ENCODE measurements at places on chromosomes 11 and 22. TPM values are rescaled to one million over a fixed set of nuclear protein-coding genes. Genes with fewer than 3 reads are reported as not detected.

GRCh38 chr11:74069146-74070046 is 60.5 kb upstream of the UCP3 start:
- DNase-seq, result no peak

DNA sequence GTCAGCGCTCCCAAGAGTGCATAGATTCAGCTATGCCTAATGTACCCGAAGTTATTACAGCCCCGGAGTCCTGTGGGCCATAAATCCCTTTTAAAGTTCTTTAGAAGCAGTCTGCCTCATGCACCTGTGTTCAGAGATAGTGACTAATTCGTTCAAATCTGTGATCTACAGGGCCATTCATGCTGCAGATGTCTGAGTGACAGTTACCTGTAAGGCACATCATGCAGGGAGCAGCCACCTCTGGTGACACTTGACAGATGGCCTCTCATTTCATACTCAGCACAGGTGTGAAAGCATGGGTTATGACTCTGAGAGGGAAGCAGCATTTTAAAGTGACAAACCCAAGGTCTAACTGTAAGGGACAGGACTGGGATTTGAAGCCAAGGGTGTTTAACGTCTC is 2.4 kb upstream of the E2F8 start:
- no peak for DNase-seq

GRCh38 chr22:50452649-50453048 is 22.2 kb downstream of the SBF1 start:
- DNase-seq, result no peak

GRCh38 chr11:123562158-123562557 is 92.3 kb downstream of the SCN3B start:
- no peak for DNase-seq

Gene RFPL3
- not detected for total RNA-seq

DNA sequence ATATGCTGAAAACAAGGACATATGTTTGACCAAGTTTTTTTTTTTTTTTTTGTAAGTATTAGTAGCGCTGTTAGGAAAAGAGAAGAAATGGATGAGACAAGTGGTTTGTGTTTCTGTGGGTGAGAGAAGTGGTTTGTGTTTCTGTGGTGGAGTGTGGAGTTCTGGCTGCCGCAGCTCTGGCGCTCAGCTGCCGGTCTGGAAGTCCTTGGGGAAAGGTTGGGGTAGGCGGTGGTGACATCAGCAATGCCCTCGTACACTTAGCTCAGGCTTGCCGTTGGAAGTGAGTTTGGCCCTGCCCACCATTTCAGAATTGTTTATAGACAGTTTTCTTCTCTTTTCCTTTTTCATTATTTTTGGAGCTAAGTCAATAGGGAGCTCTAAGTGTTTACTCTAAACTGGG is 116.6 kb downstream of the TBC1D22A start:
- no peak for DNase-seq

Gene SYT7
- total RNA-seq, result 0.18 TPM

GRCh38 chr11:46554213-46555147 is 39.3 kb downstream of the AMBRA1 start:
- peak; percentile 47 for DNase-seq

Gene POTEH
- total RNA-seq, result not detected

GRCh38 chr11:20162824-20163782 is 2.8 kb upstream of the DBX1 start:
- DNase-seq, result no peak

Gene CDC45
- total RNA-seq, result 30.7 TPM

DNA sequence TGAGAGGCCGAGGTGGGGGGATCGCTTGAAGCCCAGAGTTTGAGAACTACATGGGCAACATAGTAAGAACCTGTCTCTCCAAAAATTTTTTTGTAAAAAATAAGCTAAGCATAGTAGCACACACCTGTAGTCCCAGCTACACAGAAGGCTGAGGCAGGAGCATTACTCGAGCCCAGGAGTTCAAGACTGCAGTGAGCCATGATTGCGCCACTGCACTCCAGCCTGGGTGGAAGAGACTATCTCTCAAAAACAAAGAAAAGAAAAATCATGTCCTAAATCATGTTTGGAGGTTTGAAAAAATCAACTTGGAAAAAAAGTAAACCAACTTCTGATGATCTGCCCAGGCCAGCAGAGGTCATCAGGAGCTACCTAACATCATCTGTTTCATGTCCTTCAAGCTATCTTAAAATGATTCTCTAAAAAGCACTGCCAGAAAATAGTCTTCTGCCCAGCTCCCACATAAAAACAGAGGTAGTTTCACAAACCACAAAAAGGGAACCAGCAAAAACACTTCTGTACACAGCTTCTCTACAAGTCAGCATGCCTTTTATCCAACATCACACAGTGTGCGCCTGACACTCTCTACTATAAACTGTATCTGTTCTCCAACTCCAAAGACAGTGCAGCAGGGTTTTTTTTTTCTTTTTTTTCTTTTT is 165.0 kb downstream of the SOX6 start:
- no peak for DNase-seq

Measured in pulmonary artery endothelial cell (primary cell).